Stimulated activated CD4-positive, alpha-beta T cell treated with anti-CD3 and anti-CD28 coated beads, Interleukin-4, amount 100 ng/mL, for 4 hours (primary cell): ENCODE measurements at places on chromosomes 11 and 22.
A peak's percentile ranks its signal among the peaks of the same experiment; 100 is the strongest.

GRCh38 chr11:69387409-69387885 is 93.5 kb downstream of the MYEOV start:
- DNase-seq, result no peak

DNA sequence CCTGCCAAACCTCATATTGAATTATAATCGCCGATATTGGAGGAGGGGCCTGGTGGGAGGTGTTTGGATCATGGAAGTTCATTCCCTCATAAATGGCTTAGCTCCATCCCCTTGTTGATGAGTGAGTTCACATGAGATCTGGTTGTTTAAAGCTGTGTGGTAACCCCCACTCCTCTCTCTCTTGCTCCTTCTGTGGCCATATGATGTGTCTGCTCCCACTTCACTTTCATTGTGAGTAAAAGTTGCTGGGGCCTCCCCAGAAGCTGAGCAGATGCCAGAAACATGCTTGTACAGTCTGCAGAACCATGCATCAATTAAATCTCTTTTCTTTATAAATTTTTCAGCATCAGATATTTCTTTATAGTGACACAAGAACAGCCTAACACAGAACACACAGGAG is 929.0 kb upstream of the FAT3 start:
- no peak for DNase-seq

- DNase-seq, result no peak
These were observed 2.9 kb downstream of the DUSP18 start for GRCh38 chr22:30664798-30665197.

GRCh38 chr11:83409476-83409875 is 123.3 kb upstream of the CCDC90B start:
- no peak for DNase-seq

DNA sequence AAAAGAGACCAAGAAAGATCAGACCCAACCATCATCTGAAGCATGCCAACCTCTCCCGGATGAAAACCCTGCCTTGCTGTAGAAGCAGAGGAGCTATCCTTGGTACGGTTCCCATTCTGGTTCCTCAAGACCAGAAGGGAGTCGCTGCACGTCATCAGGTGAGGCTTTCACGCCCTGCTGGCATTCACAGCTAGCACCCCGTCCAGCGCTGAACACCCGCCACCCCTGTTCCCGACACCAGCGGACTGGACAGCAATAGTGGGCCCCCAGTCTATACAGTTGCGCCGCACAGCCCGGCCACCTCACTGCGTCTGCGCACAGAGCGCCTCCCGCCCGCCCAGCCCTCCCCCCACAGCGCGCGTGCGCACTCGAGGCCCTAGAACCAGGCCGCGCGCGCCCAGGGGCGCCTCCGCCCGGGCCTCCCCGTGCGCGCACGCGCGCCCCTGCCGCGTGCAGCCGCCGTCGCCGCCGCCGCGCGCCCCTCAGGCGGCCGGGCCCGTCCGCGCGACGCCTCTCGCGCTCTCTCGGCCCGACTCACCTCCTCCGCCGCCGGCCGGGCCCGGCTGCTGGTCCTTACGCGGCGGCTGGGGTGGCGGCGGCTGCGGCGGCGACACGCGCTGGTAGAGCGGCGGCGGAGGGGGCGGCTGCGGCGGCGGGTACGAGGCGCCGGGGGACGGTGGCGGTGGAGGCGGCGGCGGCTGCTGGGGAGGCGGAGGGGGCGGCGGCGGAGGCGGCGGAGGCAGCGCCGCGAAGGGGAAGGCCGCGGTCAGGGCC is 706 bp downstream of the SF1 start:
- peak; percentile 85 for DNase-seq

DNA sequence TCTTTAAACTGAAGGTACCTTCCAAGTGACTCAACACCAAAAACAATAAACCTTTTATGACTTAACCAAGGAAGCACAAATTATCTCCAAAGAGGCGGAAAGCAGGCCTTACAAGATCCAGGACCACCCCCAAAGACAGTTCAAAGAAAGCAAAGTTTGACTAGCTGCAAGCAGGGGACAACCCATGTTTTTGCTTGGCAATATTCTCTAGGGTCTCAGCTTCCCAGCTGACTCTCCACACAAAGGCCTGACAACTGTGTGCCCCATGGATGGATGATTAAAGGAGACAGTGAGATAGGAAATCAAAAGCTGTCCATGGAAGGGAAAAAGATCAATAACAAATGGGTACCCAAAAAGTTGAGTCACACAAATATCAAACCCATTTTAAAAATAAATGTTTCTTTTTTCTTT is 232.2 kb downstream of the DDX10 start:
- no peak for DNase-seq

- DNase-seq, result peak; percentile 54
These were observed 817 bp downstream of the RELT start for GRCh38 chr11:73376803-73377629.

GRCh38 chr11:97905101-97905500 is 1115.6 kb upstream of the CNTN5 start:
- DNase-seq, result no peak
